ENCODE measurements at places on chromosomes 4 and X.

- H3K27ac ChIP-seq: no peak overlapping the region
- H3K4me1 ChIP-seq: no peaks in the 10 kb centered on the region
- no peaks in the 10 kb centered on the region for H3K36me3 ChIP-seq
- no peak overlapping the region for H3K4me3 ChIP-seq
- no peak for DNase-seq
Observed at GRCh38 chr4:29423836-29424721, 1296.1 kb upstream of the PCDH7 start.

DNA sequence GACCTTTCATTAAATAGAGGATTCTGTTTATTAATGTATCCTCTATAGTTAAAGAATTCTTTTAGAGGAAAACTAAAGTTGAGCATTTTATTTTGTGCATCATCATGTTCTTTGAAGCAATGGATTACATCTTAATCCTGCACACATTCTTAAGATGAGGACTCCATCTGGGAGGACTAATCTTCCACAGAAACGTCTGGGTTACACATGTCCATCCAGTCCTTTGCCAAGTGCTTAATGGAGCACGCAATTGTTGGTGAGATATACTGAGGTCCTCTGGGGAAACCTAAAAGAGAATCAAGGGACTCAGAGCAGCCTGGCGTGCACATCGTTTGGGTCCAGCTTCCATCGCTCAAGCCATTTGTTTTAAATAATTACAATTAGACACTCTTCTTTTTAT, 115.1 kb upstream of the SFRP2 start:
- H3K4me3 ChIP-seq: no peak overlapping the region
- H3K4me1 ChIP-seq: no peaks in the 10 kb centered on the region
- DNase-seq: no peak
- peaks cover 3% of the 10 kb centered on the region for H3K27me3 ChIP-seq

- H3K27me3 ChIP-seq: no peaks in the 10 kb centered on the region
- H3K4me1 ChIP-seq: peaks cover 12% of the 10 kb centered on the region
- H3K4me3 ChIP-seq: no peak overlapping the region
- H3K27ac ChIP-seq: no peak overlapping the region
- H3K36me3 ChIP-seq: peaks cover 6% of the 10 kb centered on the region
Observed at GRCh38 chr4:173230062-173230461, 61.5 kb downstream of the GALNT7 start.

- H3K4me3 ChIP-seq: no peak overlapping the region
- H3K27me3 ChIP-seq: no peaks in the 10 kb centered on the region
- DNase-seq: no peak
- no peaks in the 10 kb centered on the region for H3K4me1 ChIP-seq
Observed at GRCh38 chr4:95186666-95187065, 362.1 kb downstream of the UNC5C start.

GRCh38 chrX:63526863-63527262, 175.7 kb upstream of the SPIN4 start:
- no peaks in the 10 kb centered on the region for H3K4me1 ChIP-seq
- H3K36me3 ChIP-seq: peaks cover 11% of the 10 kb centered on the region
- no peaks in the 10 kb centered on the region for H3K27me3 ChIP-seq
- no peak for DNase-seq

GRCh38 chr4:23260511-23260910, 567.8 kb downstream of the GBA3 start:
- no peaks in the 10 kb centered on the region for H3K27me3 ChIP-seq
- no peaks in the 10 kb centered on the region for H3K36me3 ChIP-seq
- no peaks in the 10 kb centered on the region for H3K4me1 ChIP-seq
- no peak overlapping the region for H3K27ac ChIP-seq
- H3K4me3 ChIP-seq: no peak overlapping the region

GRCh38 chr4:8819473-8820177, 52.0 kb downstream of the HMX1 start:
- H3K27me3 ChIP-seq: peaks cover 5% of the 10 kb centered on the region
- no peak overlapping the region for H3K4me3 ChIP-seq
- DNase-seq: peak; percentile 4
- no peaks in the 10 kb centered on the region for H3K36me3 ChIP-seq

GRCh38 chr4:88919056-88919455, 137.9 kb downstream of the FAM13A start:
- no peak for DNase-seq
- peaks cover 9% of the 10 kb centered on the region for H3K27me3 ChIP-seq
- no peaks in the 10 kb centered on the region for H3K36me3 ChIP-seq

GRCh38 chrX:18974993-18975392, 8.9 kb downstream of the PHKA2 start:
- DNase-seq: no peak
- no peaks in the 10 kb centered on the region for H3K4me1 ChIP-seq
- H3K27ac ChIP-seq: no peak overlapping the region
- no peaks in the 10 kb centered on the region for H3K27me3 ChIP-seq

DNA sequence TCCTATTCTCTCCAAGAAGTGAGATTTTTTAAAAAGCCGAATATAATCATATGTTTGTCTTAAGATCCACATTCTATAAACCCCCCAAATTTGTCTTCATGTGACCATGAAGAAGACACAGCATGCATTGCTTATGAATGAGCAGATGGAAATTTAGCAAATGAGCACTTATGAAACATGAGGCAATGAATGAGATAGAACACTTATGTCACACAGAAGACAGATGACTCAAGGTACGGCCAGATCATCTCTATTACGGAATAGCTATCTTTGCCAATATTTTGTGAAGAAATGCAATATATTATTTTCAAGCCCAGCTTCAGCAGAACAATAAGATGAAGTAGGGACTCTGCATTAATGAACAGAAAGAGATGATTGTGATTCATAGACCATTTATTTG, 21.4 kb downstream of the PHEX start:
- H3K4me3 ChIP-seq: no peak overlapping the region
- H3K27me3 ChIP-seq: no peaks in the 10 kb centered on the region
- no peak overlapping the region for H3K27ac ChIP-seq

DNA sequence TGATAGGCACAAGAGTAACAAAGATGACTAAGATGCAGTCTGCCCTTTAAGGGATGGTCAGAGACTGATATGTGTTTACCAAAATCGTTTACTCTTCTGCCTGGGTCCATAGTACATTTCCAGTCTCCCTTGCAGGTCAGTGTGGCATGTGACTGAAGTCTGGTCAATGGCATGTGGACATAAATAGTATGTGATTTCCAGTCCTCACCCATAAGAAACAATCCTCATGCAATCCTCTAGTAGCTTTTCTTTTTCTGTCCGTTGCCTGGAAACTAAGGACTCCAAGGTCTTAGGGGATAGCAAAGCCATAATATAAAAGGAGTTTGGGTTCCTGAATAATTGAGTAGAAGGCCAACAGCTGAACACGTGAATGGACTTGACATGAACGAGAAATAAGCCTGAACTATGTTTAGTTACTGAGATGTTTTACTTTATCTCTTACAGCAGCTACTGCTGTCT, 1.1 kb downstream of the SLC9B2 start:
- peak overlapping the region; percentile 96 for H3K4me3 ChIP-seq
- DNase-seq: no peak
- H3K27ac ChIP-seq: peak overlapping the region; percentile 99
- H3K27me3 ChIP-seq: no peaks in the 10 kb centered on the region

DNA sequence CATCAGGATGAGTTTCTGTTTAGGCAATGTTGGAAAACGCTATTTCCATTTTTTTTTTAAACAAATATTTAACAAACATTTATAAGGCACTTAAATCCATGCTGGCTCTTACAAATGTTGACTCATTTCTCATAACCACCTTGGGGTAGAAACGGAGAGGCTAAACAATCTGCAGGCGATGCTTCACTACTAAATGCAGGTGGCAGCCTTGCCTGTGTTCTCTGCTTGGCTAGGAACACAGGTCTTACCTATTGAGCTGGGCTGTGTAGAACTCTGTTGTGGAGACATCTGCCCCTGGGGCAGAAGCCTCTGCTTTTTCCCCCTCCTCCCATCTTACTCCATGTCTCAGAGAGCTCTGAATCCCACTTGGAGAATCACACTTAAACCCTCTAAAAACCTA, 1.4 kb upstream of the CXCL1 start:
- H3K27me3 ChIP-seq: peaks cover 23% of the 10 kb centered on the region
- H3K4me3 ChIP-seq: no peak overlapping the region
- no peak overlapping the region for H3K27ac ChIP-seq
- DNase-seq: no peak
- H3K4me1 ChIP-seq: peaks cover 5% of the 10 kb centered on the region

GRCh38 chrX:38870361-38870895, 69.2 kb downstream of the MID1IP1 start:
- no peak overlapping the region for H3K4me3 ChIP-seq
- no peak overlapping the region for H3K27ac ChIP-seq
- no peak for DNase-seq
- no peaks in the 10 kb centered on the region for H3K4me1 ChIP-seq

- no peak overlapping the region for H3K4me3 ChIP-seq
- H3K36me3 ChIP-seq: no peaks in the 10 kb centered on the region
- H3K27me3 ChIP-seq: no peaks in the 10 kb centered on the region
- DNase-seq: no peak
- no peak overlapping the region for H3K27ac ChIP-seq
Observed at GRCh38 chr4:74292111-74292870, 16.0 kb upstream of the EPGN start.

DNA sequence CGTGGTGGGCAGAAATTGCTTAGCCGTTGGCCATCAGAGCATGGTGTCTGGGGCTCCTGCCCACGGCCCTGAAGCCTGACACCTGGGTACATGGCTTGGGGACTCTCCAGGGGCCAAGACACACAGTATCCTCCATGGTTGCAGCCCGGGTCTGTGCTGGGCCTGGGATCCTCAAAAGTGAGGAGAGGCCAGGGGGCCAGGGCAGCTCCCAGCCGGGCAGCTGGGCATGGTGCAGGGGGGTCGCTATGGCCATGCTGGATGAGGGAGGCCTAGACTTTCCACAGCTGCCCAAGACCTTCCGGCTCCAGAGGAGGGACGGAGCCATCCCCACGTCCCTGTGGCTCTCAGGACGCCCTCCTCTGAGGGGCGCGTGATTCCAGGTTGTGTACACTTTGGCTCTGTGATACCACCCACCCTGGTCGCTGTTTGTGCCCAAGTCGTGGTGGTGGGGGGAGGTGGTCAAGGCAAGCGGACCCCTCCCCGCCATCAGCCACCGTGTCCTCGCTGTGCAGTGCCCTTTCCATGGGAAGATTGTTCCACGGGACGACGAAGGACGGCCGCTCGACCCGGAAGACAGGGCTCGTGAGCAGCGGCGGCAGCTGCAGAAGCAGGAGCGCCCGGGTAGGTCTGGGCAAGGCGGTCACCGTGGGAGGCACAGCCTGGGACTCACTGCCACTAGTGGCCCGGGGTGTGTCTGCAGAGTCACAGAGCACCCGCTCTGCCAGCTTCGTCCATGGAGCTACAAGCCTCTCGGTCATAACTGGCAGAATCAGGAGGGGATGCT, 25.7 kb downstream of the NKX1-1 start:
- DNase-seq: peak; percentile 6
- H3K27ac ChIP-seq: no peak overlapping the region
- no peak overlapping the region for H3K4me3 ChIP-seq
- H3K36me3 ChIP-seq: peaks cover 2% of the 10 kb centered on the region

- H3K36me3 ChIP-seq: no peaks in the 10 kb centered on the region
- no peak overlapping the region for H3K27ac ChIP-seq
- DNase-seq: no peak
- H3K4me1 ChIP-seq: peaks cover 32% of the 10 kb centered on the region
- H3K27me3 ChIP-seq: peaks cover 2% of the 10 kb centered on the region
Observed at GRCh38 chr4:1170976-1171310, 1.4 kb downstream of the SPON2 start.

- H3K4me1 ChIP-seq: no peaks in the 10 kb centered on the region
- peaks cover 21% of the 10 kb centered on the region for H3K27me3 ChIP-seq
- H3K27ac ChIP-seq: no peak overlapping the region
- no peak for DNase-seq
- no peak overlapping the region for H3K4me3 ChIP-seq
Observed at GRCh38 chr4:73451981-73452747, 16.1 kb downstream of the AFP start.

- no peak overlapping the region for H3K4me3 ChIP-seq
- no peaks in the 10 kb centered on the region for H3K36me3 ChIP-seq
- H3K27me3 ChIP-seq: no peaks in the 10 kb centered on the region
- H3K27ac ChIP-seq: no peak overlapping the region
- no peaks in the 10 kb centered on the region for H3K4me1 ChIP-seq
Observed at GRCh38 chr4:176675810-176676209, 116.9 kb downstream of the VEGFC start.

GRCh38 chr4:153468587-153468986, 2.4 kb downstream of the TMEM131L start:
- H3K36me3 ChIP-seq: peaks cover 65% of the 10 kb centered on the region
- no peak for DNase-seq
- peak overlapping the region; percentile 98 for H3K27ac ChIP-seq
- H3K27me3 ChIP-seq: no peaks in the 10 kb centered on the region
- peaks cover 78% of the 10 kb centered on the region for H3K4me1 ChIP-seq

DNA sequence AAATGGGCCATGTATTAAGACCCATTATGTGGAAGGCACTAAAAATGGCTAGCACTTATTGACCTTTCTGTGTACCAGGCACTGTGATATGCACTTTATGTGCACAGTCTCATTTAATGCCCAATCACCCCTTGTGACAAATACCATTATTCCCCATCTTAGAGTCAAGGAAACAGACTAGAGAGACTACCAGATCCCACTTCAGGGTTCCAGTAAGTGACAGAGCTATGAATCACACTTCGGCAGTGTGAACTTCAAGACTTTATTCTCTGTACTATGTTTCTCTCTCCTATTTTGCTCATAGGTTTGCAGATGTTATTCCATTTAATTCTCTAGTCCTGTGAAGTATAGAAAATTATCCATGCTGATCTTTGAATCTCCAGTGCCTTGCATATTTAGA, 107.0 kb downstream of the NFKB1 start:
- no peaks in the 10 kb centered on the region for H3K27me3 ChIP-seq
- H3K36me3 ChIP-seq: peaks cover 93% of the 10 kb centered on the region
- no peak for DNase-seq
- no peak overlapping the region for H3K4me3 ChIP-seq
- peaks cover 22% of the 10 kb centered on the region for H3K4me1 ChIP-seq

- H3K4me1 ChIP-seq: peaks cover 21% of the 10 kb centered on the region
- no peaks in the 10 kb centered on the region for H3K27me3 ChIP-seq
- peaks cover 4% of the 10 kb centered on the region for H3K36me3 ChIP-seq
- no peak for DNase-seq
- H3K27ac ChIP-seq: no peak overlapping the region
Observed at GRCh38 chr4:6808259-6808658, 25.7 kb downstream of the KIAA0232 start.

DNA sequence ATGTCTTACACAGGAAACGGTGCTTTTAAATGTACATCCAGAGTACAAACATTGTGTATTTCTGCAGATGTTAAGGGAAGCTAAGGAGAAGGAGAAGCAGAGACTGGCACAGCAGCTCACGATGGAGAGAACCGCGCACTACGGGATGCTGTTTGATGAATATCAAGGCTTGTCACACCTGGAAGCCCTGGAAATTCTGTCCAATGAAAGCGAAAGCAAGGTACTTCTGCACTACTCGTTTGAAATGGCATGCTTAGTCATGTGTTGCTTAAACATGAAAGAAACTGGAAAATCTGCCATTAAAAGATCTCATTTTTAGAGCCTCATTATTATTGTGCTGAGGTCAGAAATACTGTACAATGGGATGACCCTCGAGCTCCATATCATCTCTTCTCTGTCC, 47.2 kb downstream of the FAM114A1 start:
- H3K27ac ChIP-seq: no peak overlapping the region
- no peaks in the 10 kb centered on the region for H3K27me3 ChIP-seq
- peaks cover 8% of the 10 kb centered on the region for H3K4me1 ChIP-seq

GRCh38 chrX:72130156-72130761, 1.5 kb downstream of the RTL5 start:
- DNase-seq: no peak
- peaks cover 5% of the 10 kb centered on the region for H3K27me3 ChIP-seq
- H3K4me3 ChIP-seq: no peak overlapping the region
- no peaks in the 10 kb centered on the region for H3K36me3 ChIP-seq

GRCh38 chr4:52853351-52853750, 8.8 kb upstream of the RASL11B start:
- DNase-seq: no peak
- H3K4me1 ChIP-seq: no peaks in the 10 kb centered on the region
- H3K27ac ChIP-seq: no peak overlapping the region
- no peak overlapping the region for H3K4me3 ChIP-seq
- no peaks in the 10 kb centered on the region for H3K36me3 ChIP-seq
- peaks cover 15% of the 10 kb centered on the region for H3K27me3 ChIP-seq
